IMR-90 (cell line): ENCODE measurements at places on chromosomes 6 and 20. TPM values are rescaled to one million over a fixed set of nuclear protein-coding genes. Genes with fewer than 3 reads are reported as not detected.

Gene RHAG
- not detected in 2 replicates for total RNA-seq

Gene FAM217A
- total RNA-seq = not detected in 2 replicates

Gene SLC22A7
- not detected in 2 replicates for total RNA-seq

Gene NHLRC1
- 0.83 and 1.1 TPM in 2 replicates for total RNA-seq

Gene ZNF391
- total RNA-seq = 0.18 and 0.28 TPM in 2 replicates
